EH (cell line): ENCODE measurements at places on chromosomes 12 and 14.

DNA sequence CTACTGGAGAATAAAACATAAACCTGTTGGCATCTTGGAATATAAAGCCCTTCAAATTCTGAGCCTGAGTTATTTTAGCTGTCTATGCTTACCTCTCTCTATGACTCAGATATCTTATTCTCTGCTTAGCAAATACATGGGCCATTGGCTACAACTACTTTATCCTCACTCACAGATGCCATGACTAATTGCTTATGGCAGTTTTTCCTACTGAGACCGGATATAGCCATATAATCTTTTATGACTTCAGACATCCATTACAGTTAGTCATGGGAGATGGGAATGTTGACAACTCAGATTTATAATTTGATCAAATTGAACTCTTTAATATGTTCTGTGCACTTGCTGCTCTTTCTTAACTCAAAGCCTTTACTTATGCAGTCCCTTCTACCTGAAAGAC lies 502.4 kb upstream of the ATP2B1 start:
- peak; percentile 69 for DNase-seq

DNA sequence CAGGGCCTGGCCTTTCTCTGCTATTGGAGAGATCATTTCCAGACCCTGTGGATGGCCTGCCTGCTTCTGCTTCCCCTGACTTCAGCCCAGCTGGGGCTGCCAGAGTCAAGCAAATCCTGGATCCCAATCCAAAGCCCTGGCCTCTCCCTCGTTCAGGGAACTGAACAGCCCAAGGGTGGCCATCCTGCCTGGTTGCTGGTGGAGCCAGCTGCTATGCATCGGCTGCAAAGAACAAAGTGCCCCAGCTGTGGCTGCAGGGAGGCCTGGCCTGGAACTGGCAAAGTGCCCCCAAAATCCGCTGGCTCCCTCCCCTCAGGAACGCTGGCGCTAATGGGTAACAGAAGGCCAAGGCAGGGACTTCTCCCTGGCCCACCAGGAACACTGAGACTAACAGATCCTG lies 56.4 kb downstream of the LRRC74A start:
- no peak for DNase-seq

GRCh38 chr14:54364555-54365415 lies 32.0 kb upstream of the CDKN3 start:
- DNase-seq = peak; percentile 91

DNA sequence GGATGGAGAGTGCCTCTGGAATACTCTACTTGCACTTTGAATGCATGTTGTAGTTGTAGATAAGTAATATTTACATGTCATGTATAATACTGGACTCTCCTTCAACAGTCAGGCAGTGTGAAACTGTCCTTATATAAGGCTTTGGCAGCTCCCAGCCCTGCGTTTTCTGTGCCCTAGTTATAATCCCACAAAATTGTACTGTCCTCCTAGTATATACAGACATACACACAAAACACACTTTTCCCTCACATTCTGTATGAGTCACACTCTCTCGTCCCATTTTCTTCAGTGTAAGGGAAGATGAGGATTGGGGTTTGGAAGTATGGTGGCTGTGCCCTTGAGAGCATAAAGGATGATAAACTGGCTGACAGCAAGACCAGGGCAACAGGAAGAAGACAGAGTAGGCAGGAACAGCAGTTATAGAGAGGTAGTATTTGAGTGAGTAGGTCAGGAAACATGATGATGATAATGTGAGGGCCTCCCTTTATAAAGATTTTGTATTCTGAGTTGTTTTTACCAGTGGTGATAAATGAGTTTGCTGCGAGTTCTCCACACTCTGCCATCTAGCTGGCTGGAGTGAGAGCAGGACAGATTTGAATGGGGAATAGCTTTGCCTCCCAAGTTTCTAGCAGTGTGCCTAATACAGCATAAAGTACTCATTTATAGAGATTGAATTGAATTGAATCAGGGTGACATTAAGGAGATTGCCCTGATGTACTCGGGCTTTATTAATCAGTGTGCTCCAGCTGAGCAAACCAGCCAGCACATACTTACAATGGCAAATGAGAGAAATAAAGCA lies 5.0 kb downstream of the CREBL2 start:
- peak; percentile 6 for DNase-seq

DNA sequence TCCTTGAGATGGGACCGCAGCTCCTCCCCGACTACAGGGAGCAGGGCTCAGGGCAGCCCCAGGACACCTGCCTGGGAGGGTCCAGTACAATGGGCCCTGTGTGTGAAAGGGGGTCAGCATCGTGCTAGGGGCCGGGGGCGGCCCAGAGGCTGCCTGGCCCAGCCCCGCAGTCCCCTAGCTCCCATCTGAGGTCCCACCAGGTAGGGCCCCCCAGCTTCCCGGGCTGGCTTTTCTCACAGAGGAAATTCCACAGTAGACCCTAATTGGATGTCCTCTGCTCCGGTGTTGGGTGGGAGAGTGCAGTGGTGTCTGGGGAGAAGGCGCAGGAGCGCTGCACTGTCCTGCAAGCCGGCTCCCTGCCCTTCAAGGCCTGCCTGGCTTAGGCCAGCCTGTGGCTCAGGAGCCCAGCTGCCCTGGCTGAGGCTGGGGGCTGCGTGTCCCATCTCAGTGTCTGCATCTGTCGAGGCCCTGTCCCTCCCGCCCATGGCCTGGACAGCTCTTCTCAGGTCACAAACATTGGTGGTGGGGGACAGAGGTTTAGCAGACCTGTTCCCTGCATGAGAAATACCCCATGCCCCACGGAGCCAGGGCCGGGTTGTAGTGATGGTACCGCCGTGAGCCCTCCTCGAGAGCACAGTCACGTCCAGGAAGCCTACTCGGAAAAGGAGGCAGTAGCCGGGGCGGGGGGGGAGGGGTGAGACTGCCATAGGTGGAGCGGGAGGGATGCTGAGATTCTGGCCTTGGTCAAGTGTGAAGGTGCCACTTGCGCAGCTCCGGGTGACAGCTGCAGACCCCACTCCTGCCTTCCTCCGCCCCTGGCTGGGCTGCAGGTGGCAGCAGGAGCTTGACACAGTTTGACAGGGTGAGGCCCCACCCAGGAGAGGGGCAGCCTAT lies 11.6 kb downstream of the HIP1R start:
- no peak for DNase-seq

GRCh38 chr12:89386138-89386537 lies 33.8 kb upstream of the DUSP6 start:
- no peak for DNase-seq

DNA sequence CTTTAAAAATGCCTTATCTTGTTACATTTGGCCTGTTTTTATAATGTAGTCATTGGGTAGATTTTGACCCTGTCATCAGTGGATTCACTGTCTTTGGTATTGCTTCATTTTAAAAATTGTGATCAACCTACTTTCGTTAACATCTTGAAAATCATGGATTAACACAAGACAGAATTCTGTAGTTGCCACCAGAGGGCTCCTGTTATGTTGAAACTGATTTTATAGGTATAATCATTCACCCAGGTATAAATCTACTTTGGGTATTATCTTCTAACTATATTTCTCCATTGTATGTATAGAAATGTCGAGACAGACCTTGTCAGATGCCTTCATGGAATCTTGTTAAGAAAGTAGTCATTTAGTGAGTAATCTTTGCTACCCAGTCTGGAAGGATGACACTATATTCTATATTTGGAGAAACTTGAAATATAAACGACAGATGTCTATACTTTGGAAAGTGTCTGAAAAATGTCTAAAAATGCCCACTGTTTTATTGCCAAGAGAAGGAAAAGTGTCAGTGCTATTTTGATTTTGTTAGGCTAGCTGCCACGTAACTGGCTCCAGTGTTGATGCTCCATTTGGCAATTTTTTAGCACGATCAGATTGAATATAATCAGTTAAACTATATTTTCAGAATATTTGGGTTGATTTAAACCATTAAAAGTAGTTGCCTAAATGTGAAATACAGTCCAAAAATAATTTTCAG lies 129.4 kb downstream of the PELI2 start:
- peak; percentile 17 for DNase-seq

DNA sequence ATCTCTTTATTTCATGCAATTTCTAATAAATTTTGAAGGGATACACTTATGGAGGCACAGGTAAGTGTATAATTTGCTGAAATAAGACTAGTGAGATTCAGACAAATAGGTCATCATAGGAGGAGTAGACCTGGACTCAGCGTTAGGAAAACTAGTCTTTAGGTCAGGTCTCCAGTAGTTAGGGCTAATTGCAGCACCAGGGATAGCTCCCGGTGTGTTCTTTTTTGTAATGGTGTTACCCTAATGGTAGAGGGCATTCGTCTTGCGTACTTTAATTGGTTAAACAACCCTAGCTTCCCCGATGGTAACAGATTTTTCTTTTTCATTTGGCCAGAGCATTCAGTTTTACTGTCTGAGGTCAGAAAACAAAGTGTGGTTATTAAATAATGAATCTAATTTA lies 64.9 kb downstream of the ARID2 start:
- no peak for DNase-seq

GRCh38 chr12:105705765-105706164 lies 375.3 kb downstream of the C12orf75 start:
- DNase-seq = peak; percentile 71

DNA sequence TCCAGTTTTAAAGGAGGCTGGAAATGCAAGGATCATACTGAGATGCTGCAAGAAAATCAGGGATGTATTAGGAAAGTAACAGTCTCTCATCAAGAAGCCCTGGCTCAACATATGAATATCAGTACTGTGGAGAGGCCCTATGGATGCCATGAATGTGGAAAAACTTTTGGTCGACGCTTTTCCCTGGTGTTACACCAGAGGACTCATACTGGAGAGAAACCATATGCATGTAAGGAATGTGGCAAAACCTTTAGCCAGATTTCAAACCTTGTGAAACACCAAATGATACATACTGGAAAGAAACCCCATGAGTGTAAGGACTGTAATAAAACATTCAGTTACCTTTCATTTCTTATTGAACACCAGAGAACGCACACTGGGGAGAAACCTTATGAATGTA lies 24.5 kb downstream of the ZNF891 start:
- DNase-seq = no peak

DNA sequence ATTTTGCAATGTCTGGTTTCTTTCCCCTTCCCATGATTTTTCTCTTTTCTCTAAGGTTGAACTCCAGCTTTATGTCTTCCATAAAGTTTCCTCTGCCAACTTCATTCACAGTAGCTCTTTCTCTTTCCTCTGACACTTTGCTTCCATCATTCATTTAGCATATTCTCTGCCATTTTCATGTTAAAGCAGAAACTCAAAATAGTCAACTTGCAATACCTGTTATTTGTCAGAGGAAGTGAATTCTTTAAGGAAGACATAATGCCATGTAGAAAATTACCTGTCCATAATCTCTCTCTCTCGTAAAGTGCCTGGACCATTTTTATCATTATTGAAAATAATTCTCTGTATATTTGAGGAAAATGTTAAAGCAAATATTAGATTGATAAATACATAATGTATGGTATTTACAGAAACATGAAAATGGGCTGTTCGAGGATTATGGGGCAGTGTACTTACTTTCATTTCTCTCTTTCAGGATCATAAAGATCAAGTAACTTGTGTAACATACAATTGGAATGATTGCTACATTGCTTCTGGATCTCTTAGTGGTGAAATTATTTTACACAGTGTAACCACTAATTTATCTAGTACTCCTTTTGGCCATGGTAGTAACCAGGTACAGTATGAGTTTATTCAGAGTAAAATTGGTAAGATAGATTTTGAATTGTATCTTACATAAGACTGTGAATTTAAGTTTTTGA lies 12.6 kb downstream of the NEDD1 start:
- no peak for DNase-seq

GRCh38 chr12:97097734-97098133 lies 190.7 kb downstream of the NEDD1 start:
- no peak for DNase-seq

DNA sequence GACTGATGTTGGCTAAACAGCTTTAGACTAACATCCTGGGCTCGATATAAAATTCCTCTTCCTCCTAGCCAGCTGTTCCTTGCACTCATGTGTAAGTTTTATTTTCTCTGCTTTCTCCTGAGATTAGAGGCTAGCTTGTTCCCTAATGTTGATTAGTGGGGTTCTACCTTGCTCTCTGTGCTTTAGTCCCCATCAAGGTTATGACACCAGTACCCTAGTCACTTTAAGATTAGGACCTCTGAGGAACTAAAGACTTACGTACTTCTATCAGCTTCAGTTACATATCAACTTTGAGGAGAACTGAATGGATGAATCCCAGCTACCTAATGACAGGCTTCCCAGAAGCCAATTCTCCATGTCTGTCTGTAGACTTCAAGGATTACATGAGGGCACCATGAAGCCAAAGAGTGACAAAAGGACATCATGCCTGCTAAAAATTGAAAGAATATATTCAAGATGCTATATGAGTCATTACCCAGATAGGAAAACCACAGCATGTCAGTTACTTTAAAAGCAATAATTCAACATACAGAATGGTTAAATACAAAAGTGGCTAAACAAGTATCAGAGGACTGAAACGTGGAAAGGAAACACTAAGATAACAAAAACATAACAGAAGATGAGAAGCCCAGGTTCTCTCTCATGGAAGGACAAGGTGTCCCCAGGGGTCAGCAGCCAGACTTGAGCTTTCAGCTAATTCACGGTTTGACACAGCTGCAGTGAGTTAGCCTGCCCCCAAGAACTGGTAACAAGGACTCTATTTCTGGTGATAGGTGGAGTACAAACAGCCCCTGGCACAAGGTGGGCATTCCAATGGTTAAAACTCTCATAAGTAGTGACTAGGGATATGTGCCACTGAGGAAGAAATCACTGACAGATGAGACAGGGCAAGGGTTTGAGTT lies 20.4 kb downstream of the ADAM20 start:
- DNase-seq = no peak

DNA sequence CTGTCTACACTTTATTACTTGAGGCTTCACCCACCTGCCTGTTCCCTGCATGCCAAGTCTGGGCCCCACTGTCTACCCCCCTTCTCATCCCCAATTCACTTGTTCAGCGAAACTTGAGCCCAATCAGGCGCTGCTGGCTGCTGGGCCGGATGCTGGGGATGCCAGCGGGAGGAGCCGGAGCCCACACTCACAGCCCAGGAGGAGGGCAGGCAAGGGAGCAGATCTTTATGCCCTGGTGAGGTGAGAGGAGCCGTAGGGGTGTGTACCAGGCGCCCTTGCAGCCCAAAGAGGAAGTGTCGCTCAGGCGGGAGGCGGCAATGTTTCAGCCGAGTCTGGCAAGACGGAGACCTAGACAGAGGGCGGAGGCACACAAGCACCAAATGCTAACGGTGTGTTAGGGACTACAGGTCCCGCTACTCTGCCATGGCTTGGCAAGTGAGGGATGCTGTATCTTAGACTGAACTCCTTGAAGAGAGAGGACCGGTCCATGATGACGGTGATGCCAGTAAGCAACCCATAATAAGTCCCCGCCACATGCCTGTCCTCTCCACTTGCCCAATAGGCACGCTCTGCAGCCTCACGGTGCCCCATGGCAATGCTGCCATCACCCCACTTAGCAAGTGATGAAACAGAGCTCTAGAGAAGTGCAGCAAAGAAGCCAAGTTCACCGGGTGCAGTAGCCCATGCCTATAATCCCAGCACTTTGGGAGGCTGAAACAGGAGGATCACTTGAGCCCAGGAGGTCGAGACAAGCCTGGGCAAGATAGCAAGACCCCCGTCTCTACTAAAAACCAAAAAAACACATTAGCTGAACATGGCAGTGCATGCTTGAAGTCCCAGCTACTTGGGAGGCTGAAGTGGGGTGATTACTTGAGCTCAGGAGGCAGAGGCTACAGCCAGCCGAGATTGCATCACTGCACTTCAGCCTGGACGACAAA lies 41.6 kb downstream of the LRRC74A start:
- no peak for DNase-seq
